Panc1 (cell line): ENCODE measurements at places on chromosomes 1 and 21. TPM values are rescaled to one million over a fixed set of nuclear protein-coding genes. Genes with fewer than 3 reads are reported as not detected.
A peak's percentile ranks its signal among the peaks of the same experiment; 100 is the strongest.

DNA sequence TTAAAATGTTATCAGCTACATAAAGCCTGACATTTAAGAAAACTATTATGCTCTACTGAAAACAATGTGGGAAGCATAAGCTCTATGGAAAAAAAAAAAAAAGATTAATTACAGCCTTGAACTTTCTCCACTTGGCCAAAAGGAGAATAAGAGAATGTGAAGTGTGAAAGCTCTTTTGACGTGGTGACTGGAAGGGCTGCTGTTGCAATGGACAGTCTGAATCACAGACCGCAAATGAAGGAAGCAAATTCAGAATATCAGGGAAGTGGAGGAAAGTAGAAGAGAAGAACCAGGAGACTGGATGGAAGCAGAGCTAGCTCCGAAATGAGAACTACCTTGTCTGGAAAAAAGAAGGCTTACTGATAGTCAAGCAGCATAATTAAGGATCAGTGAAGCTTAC lies 106.8 kb downstream of the AK5 start:
- DNase-seq = no peak

GRCh38 chr21:37193006-37193405 lies 74.1 kb downstream of the VPS26C start:
- DNase-seq = no peak

Gene MRPL39
- total RNA-seq = 24.7 TPM

GRCh38 chr21:23455676-23456075 lies 2151.6 kb downstream of the MRPL39 start:
- DNase-seq = no peak

Gene FCRL6
- not detected for total RNA-seq

GRCh38 chr21:14075346-14076142 lies 135.2 kb downstream of the LIPI start:
- no peak for DNase-seq

Gene ASTN1
- 0.05 TPM for total RNA-seq

- no peak for DNase-seq
Observed at GRCh38 chr1:48674641-48675040, 102.0 kb downstream of the BEND5 start.

GRCh38 chr21:37877171-37877570 lies 39.1 kb downstream of the KCNJ6 start:
- no peak for DNase-seq

Gene CYP4Z1
- not detected for total RNA-seq

GRCh38 chr1:97621955-97622354 lies 298.9 kb downstream of the DPYD start:
- no peak for DNase-seq

- DNase-seq = no peak
Observed at GRCh38 chr1:175307160-175307559, 114.6 kb upstream of the KIAA0040 start.

- DNase-seq = peak; percentile 10
Observed at GRCh38 chr1:196309386-196309785, 298.9 kb downstream of the KCNT2 start.

DNA sequence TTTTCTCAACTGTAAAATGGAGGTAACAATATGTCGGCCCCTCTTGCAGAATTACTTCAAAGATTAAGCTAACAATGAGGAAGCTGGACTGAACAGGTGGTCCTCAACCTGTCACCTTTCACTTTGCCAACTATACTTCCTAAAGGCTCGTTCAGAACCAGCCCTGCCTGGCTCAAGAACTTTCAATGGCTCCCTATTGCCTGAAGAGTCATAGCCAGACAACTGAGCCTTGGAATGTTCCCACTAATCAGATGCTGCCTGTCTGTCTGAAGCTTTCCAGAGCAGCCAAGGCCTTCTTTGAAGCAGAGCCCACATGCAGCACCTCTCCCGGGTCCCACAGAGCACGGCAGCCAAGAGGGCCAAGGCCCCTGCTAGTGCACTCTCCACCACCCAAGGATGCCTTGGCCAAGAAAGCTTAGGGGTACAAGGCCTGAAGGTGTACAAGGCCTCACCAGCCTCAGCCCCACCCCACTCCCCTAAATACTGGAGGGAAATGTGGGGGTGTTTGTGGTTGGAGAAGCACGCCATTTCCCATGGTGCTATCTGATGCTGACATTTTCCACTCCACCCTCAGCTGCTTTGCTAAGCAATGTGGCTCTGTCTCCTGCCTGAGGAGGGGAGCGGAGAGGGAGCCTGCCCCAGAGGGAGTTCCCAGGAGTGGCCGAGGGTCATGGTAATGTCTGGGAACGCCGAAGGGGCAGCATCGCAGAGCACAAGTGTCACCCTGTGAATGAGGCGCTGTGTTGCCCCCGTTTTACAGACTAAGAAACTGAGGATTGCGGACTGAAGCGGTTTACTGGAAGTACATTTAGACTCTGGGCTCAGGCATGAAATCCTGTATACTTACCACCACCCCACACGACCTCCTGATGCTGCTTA lies 8.2 kb upstream of the LAPTM5 start:
- no peak for DNase-seq

DNA sequence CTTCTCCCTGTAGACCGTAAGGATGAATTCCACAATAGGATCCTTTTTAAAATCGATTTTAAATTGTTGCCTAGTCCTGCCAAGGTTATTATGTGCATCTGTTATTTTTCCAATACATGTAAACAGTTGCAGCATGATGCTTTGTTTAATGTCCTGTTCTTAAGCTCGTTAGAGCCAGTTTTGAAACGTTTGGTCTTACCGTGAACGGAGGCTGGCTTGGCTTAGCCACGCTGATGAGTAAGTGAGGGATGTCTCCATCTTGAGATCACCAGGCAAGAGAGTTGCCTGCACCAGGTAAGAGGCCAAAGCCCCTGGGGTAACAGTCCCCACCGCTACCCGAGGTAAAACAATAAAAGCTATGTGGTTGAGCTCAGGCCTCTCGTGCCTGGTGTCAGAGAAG lies 17.3 kb downstream of the CSTB start:
- DNase-seq = no peak

DNA sequence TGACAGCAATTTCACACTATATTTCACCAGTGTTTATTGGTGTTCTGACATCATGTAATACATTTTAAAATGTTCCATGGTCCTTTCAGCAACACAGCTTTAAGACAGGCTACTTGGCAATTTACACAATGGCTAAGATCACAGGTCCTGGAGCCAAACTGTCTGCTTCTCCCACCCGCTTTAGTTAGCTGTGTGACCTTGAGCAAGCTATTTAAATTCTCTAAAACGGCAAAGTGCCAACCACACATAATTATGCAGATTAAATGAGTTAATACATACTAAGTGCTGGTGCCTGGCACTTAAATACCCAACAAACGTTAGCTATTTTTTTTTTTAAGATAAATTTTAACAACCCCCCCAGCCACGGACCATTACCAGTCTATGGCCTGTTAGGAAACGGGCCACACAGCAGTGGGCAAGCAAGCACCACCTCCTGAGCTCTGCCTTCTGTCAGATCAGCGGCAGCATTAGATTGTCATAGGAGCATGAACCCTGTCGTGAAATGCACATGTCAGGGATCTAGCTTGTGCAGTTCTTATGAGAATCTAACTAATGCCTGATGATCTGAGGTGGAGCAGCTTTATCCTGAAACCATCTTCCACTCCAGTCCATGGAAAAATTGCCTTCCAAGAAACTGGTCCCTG lies 26.9 kb downstream of the SOD1 start:
- DNase-seq = no peak

Gene HFM1
- total RNA-seq = 0.39 TPM

GRCh38 chr1:60066001-60066400 lies 7.6 kb downstream of the C1orf87 start:
- no peak for DNase-seq

DNA sequence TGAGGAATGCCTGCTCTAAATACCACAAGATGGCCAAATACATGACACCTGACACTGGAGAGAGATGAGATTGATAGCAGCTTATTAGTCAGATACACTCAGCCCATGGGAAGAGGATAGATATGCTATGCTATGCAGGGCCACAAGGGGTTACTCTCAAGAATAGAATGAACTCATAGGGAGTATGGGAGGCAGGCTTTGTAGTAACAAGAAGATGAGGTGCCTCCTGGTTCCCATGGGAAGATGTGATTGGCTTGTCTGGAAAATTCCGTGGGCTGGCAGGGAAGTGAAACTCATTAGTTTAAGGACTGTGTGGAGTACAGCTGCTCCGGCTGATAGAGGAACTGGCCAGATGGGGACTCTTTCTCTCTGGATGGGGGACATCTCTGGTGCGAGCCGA lies 16.5 kb downstream of the CCDC30 start:
- no peak for DNase-seq

Gene SHISAL2A
- total RNA-seq = 0.23 TPM

- DNase-seq = no peak
Observed at GRCh38 chr1:156401681-156402081, 32.7 kb downstream of the RHBG start.

Gene KRTAP13-2
- not detected for total RNA-seq

Gene KCNE2
- not detected for total RNA-seq

DNA sequence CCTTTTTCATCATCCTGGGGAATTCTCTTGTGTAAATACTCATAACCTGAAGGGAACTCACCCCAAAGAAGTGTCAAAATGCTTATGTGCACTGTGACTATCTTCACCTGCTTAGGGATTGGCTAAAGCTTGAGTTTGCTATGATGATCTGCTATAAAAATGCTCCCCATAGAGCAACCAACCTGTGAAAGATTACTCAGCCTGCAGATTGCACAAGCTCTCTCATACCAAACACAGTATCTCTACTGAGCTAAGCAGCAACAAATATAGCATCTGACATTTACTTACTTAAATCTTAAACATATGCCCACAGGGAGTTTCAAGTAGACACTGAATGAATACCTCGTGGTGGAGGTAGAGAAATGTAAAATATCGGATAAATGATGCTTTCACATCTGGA lies 725.8 kb downstream of the MRPL39 start:
- DNase-seq = no peak

DNA sequence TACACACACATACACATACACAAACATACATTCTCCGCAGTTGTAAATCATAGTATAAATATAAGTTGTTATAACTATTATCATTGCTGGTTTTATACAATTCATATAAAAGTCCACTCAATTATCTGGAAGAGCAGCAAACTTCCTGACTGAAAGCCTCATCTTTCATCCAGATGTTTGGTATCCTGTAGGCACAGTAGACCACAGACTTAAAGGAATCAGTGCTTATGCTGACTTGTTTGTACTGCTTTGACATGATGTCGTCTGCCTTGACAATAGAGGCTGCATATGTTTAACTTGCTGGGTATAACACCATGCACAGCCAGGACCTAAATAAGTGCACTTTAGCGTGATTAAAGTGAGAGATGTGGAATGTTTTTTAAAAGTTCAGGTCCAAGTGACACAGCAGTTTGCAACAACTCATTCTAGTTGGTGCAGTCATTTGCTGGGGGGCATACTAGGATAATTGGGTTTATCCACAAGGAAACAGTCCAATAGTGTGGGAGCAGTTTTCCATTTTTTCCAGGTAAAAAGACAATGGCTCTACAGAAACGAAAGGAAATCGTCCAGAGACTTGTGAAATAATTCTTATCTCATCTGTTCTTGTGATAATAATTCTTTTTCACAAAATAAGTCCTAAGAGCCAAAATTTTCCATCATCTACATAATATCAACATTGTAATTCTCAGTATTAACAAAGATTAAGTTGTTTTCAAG lies 110.3 kb upstream of the TSPAN2 start:
- no peak for DNase-seq

Gene OR2T2
- not detected for total RNA-seq

DNA sequence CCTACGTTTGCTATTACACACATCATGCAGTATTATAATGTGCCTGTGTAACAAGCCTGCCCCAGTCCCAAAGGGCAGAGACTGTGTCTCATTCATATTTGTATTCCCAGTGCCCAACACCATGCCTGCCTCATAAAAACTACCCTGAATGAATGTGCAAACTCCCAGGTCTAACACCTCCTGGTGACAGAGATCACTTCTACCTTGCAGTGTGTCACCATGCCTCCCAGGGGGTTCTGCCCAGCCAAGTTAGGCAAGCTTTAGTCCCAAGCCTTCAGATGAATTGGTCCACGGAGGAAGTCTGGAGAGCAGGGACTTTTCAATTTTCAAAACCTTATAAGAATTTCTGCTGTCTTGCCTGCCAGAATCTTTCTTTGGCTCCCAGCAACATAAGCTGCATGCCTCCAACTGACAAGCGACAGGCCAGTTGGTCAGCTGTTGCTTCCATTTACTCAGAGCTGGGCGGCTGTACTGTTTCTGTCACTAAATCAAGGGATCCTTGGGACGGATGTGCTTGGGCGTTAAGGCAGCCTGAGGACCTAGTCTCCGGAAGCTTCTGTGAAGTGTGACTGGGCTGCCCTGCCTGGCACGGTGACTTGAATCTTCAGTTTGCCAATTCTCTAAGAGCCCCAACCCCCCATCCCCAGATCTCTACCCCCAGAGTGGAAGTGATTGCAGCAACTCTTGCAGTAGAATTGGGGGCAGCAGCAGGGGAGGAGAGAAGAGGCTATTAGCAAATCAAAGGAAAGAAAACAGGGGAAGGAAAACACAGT lies 1.2 kb downstream of the RXRG start:
- DNase-seq = no peak

Gene C8B
- total RNA-seq = not detected

- DNase-seq = no peak
Observed at GRCh38 chr1:28804071-28804470, 7.9 kb upstream of the OPRD1 start.

DNA sequence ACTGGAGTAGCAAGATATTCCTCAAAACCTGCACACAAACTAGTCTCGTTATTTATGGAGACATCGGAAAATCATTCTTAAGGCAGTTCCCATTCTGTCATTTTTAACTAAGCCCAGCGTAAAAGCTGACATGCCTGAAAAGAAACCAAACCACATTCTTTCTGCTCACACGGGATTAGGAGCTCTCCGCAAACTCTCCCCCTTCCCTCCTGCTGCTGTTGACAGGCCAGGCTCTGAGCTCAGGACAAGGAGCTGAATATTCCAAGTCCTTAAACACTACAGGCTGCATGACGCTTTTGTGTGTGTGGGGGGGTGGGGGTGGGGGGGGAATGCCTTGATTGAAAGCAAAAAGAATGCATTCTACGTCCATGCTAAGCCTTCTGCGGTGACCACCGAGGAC lies 5.2 kb downstream of the OLIG1 start:
- no peak for DNase-seq

Gene ADGRL4
- not detected for total RNA-seq

GRCh38 chr1:158007667-158008386 lies 14.4 kb downstream of the KIRREL1 start:
- DNase-seq = no peak

- DNase-seq = no peak
Observed at GRCh38 chr1:76949503-76949902, 82.2 kb downstream of the ST6GALNAC5 start.

Gene COL24A1
- 0.08 TPM for total RNA-seq

- no peak for DNase-seq
Observed at GRCh38 chr1:209937996-209938959, at the start of gene SYT14. Gene SYT14, plus strand, starts transcription at chr1:209938217. Its CDS starts 48 bp downstream, at chr1:209938265.

GRCh38 chr1:79302380-79302930 lies 295.9 kb upstream of the ADGRL4 start:
- DNase-seq = no peak

Gene AADACL4
- total RNA-seq = not detected
